ENCODE measurements at places on chromosomes 6 and 20.

DNA sequence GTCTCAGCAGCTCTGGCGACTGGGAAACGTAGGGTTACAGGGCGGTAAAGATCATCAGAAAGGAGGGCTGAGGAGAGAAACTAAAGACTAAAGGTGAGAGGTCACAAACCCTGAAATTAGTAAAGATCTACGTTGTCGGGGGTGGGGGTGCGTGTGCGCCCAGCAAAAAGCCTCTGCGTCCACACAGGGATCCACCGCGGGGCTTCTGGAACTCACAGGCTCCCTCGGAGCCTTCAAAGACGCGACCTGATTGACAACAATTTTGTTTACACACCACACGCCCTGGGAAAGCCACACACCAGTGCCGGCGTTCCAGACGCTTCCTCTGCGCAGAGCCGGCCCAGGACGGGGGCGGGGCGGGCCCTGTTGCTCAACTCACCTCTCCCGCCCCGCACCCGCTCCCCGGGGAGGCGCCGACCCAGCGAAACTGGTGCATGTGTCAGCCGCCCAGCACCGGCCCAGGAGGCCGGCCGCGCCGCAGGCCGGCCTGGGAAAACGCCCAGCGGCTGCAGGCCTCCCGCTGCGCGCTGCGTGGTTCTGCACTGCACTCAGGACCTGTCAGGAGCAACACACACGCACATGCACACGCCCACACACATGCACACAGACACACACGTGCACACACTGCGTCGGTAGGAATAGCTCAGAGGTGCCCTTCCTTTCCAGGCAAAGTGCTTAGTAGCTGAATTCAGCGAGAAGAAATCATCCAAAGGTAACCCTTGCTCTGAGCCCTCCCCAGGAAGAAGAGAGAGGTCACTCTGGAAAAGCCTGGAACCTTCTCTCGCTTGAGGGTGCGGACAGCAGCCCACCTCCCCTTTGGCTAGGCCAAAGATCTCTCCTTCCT, 57.2 kb upstream of the ARID1B start:
- peak; percentile 46 for DNase-seq

- no peak for DNase-seq
Observed at GRCh38 chr20:15708984-15709598, 864.2 kb downstream of the KIF16B start.

GRCh38 chr6:130046671-130047070, 28.3 kb downstream of the L3MBTL3 start:
- no peak for DNase-seq

- DNase-seq: no peak
Observed at GRCh38 chr6:4153514-4153985, 18.2 kb upstream of the ECI2 start.

DNA sequence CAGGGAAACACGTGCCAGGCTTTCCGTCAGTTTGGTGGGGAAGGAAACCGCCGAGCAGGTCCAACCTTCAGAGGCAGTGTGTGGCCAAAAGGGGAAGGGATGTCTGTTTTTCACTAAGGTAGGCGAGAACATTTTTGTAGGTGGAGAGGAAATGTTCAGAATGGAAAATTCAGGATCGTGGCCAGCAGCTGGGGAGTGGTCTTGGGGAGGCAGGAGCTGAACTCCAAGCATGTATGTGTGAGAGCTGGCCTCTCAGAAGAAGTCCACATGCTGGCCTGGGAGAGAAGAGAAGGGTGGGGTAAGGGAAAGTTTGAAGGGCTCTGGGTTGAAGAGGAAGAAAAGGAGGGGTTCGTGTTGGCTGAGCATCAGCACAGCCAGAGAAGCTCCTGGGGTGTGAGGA, 74.9 kb downstream of the SYNDIG1 start:
- DNase-seq: no peak

GRCh38 chr20:38002422-38002821, 30.8 kb downstream of the TTI1 start:
- no peak for DNase-seq

- DNase-seq: no peak
Observed at GRCh38 chr6:162306616-162307015, 420.9 kb downstream of the PRKN start.

GRCh38 chr6:74222768-74223333, 526.8 kb downstream of the CD109 start:
- no peak for DNase-seq

- DNase-seq: peak; percentile 74
Observed at GRCh38 chr6:14286144-14286543, 168.6 kb downstream of the CD83 start.

DNA sequence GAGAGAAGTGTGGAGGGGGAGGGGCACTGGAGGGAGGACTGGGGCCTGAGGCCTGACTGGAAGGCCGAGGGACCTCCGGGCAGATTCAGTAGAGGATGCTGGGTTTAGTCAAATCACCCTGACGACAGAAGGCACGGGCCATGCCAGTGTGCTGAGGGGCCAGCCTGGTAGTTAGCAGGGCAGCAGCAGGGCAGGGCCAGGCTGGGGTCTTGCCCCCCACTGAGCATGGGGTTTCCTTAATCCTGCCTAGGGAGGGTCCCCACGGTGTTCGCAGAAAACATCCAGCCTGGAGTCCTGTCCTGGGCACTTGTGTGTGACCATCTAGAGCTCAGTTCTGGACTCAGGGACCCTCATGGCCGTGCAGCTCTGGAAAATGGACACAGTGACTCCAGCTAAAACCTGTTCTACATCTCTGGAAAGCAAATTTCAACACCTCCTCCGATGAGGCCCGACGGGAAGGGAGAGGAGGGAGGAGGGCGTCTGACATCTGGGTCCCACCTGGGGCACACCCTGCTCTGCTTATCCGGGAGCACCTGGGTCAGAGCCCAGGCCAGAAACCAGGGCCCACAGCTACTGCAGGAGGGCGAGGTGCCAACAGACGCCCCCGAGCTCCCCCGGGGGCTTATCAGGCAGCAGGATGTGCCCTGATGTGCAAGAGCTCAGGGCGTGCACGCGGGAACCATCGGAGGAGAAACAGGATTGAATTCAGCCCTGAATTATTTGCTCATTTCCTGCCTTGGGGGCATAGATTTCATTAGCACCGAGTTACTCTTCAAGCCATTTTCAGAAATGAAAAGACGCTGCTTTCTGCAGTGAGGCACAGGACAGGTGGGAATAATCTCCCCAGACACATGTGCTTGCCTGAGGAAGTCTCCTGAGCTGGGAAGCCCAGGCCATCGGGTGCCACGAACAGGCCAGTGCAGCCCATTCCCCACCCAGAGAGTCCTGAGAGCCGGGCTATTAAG, 78.0 kb upstream of the MPC1 start:
- no peak for DNase-seq

- DNase-seq: no peak
Observed at GRCh38 chr6:116556814-116557415, 3.4 kb downstream of the CALHM4 start.

GRCh38 chr6:8278562-8278961, 156.8 kb downstream of the SLC35B3 start:
- no peak for DNase-seq

DNA sequence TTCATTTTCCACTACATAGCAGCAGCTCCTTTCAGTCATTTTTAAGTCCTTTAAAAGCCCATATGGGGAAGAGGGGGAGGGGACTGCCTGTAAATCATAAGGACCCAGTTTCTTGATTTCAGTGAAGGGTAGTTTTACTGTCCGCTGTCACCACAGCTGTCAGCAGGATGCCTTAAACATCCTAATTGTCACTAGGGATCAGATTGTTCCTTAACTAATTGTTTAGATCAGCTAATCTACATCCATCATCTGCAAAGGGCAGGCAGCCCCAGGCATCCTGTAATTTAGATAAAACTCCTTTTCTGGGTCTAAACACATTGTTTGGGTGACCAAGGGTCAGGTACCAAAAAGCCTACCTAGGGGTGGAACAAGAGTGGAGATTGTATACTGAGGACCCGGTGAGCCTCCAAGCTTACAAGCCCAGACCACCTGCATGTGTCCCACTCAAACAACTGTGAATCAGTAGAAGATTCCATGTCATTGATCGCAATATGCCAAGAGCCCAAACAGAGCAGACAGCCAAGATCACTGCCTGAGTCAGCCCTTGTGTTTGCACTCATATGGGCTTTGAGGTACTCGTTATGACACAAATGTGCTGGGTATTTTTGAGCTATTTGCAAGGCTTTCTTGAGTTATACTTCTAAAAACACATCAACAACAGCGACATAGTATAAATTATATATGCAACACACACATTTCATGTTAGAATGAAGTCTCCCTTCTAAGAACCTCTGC, 198.7 kb upstream of the CEP162 start:
- DNase-seq: no peak

- DNase-seq: no peak
Observed at GRCh38 chr6:132687306-132687705, 26.5 kb downstream of the VNN1 start.

- DNase-seq: no peak
Observed at GRCh38 chr20:16639027-16639941, 66.0 kb upstream of the KIF16B start.

- no peak for DNase-seq
Observed at GRCh38 chr20:39298571-39299506, 336.7 kb downstream of the DHX35 start.

DNA sequence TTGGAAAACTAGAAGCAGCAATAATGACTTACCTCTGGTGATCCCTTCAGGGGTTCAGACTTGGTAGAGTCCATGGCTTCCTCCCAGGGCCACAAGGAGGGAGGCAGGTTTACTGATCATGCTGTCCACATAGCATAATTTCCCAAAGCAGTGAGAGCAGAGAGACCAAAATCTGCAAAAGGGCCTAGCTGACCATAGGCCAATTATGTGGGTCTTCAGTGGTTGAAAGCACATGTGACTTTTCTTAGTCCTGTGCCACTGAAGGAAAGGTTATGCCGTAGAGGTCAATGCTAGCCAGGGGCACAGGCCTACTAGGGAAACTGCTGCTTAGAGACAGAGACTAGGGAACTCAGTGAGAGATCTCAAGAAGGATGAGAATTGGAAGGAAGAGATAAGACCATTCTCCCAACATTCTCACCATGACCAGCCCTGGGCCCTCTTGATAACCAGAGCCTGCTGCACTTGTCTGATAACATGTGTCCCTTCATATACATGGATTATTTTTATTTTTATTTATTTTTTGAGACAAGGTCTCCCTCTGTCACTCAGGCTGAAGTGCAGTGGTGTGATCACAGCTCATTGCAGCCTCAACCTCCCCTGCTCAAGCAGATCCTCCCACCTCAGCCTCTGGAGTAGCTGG, 2.0 kb upstream of the GTPBP2 start:
- no peak for DNase-seq

- no peak for DNase-seq
Observed at GRCh38 chr6:6392214-6393068, 72.0 kb upstream of the F13A1 start.

DNA sequence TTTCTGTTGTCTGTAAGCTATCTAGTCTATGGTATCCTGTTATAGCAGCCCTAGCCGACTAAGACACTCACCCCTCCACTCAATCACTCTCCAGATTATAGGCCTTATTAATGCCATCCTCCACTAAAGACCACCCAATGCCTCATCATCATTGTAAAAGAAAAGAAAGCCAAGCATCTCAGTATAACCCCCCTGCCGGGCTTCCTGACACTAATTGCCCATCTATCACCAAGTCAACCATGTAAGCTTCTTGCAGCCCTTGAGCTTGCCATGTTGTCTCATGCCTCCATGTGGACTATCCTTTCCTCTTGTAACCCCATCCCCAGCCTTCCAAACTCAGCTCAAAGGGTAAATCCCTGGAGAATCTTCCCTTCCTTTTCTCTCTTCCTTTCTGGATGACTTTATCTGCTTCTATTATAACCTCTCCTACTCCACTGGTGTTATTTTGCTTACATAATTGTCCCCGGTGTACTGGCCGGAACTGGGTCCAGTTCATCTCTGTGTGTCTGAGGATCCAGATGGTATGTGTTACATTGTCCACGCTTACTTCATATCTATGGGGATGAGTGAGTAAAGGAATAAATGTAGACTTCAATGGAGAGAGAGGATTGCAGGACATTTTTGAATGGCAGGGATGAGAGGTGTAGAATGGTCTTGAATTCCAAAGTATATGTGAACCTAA, 202.9 kb upstream of the SOX4 start:
- no peak for DNase-seq

GRCh38 chr6:142842418-142843261, 102.3 kb downstream of the HIVEP2 start:
- DNase-seq: no peak

GRCh38 chr6:132814716-132815570, 574 bp downstream of the RPS12 start:
- DNase-seq: no peak

- DNase-seq: peak; percentile 71
Observed at GRCh38 chr6:158697811-158698210, 48.0 kb downstream of the SYTL3 start.

- no peak for DNase-seq
Observed at GRCh38 chr6:14784596-14785492, 461.0 kb upstream of the JARID2 start.

- DNase-seq: peak; percentile 1
Observed at GRCh38 chr6:66897576-66897975, 1190.5 kb upstream of the EYS start.

- no peak for DNase-seq
Observed at GRCh38 chr6:36924131-36924530, 30.4 kb upstream of the PI16 start.

GRCh38 chr20:23135449-23136420, 49.6 kb upstream of the CD93 start:
- DNase-seq: no peak

DNA sequence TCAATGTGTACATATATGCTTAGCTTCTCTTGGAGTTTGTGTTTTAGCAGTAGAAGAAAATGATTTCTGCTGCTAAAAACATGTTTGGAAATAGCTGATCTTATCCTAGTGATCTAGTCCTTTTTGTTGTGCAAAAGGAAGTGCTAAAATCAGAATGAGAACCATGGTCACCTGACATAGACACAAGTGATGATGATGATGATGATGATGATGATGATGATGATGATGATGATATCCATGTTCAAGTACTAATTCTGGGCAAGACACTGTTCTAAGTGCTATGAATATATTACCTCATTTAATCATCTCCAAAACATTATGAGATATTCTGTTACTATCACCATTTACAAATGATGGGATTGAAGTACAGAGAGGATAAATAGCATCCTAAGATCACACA, 79.8 kb downstream of the ANKEF1 start:
- DNase-seq: no peak

GRCh38 chr6:65399355-65400084, 307.5 kb downstream of the EYS start:
- no peak for DNase-seq

- DNase-seq: no peak
Observed at GRCh38 chr20:18310592-18310991, 22.3 kb downstream of the ZNF133 start.

DNA sequence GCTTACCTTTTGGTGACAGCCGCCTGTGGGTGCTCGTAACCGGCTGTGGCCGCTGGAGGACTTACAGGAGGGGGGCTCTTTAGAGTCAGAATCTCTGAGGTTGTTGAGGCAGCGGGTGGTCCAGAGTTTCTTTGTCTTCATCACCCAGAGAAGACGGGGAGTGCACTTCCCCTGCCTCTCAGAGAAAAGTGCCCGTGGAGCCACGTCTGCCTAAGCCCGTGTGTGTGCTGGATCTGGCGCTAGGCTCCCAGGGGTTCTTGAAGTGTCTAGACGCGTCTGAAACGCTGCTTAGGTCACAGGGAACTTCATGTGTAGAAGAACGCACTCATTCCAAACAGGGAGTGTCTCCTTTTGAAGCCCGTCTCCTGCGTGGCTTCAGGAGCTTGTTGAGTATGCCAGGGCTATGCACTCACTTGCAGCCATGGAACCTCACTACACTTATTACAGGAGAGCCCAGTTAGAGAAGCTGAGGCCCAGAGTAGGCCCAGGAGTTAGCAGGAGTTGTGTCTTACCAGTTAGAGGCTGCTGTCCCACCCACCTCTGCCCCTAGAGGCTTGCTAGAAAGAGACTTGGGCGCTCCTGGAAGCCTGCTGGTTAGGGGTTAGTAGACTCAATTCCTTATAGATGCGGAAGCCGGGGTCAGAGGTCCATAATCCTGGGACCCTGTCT, 1.3 kb downstream of the LSM14B start:
- DNase-seq: no peak
